ENCODE measurements at places on chromosomes 4 and X.

GRCh38 chr4:39353478-39354253, 12.5 kb downstream of the RFC1 start:
- no peak for DNase-seq

DNA sequence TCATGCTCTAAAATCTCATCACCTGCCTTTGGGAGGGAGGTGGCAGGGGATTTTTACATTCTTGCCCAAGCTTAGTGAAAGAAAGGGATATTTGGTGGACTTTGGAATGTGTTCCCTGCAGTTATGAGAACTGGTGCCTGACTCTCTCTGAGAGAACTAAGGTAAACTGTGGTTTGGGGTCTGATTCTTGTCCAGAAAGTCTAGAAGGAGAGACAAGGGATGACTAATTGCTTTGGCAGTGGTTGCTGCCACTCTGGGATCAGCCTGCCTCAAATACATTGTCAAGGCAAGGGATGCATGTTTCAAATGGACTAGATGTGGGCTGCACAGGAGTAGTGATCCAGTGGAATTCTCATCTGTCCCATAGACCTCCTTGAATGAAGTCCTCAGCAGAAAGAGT, 115.2 kb downstream of the DDIT4L start:
- no peak for DNase-seq

DNA sequence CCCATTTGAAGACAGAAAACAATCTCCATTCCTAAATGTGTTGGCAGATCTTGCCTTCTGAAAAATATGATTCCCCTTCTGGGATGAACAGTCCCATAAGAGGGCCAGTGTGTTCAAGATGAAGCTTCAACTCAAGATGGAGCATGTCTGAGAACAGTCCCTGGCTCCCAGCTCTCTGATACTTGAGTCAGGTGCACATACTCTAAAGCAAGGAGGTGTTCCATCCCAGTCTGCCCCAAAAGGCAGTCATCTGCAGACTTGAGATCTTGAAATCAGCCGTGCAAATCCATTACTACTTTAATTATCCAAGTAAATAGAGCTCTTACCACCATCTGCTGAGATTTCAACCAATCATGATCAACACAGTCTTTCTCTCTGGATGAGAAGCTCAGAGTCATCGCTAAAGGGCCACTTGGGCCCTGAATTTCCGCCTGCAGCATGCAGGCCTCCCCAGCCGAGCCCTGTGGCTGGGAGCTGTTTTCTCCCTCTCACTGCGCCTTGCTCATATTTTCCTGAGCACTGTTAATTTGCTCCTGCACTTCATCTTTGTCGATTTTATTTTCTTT, 22.2 kb downstream of the CCDC149 start:
- DNase-seq, result no peak

DNA sequence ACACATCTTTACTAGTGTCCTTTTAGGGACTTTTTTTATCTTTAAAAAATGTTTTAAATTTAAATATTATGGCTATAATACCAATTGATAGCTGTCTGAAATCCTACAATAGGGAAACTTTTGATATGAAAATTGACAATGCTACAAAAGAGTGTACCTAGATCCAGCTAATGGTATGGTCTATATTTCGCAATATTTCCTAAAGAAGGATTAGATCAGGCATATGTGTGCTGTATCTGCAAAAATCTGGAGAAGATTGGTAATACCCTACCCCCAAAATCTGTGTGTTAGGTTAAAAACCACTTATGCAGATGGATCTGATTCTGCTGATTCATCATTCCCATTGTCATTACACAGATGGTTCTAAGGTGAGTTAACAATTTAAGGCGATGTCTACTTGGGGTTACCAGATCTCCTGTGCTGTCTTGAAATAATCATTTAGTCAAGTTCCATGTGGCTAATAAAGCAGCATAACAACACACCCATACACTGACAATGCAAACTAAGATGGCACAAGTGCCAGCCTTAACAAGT, 137.1 kb downstream of the GASK1B start:
- DNase-seq, result no peak

DNA sequence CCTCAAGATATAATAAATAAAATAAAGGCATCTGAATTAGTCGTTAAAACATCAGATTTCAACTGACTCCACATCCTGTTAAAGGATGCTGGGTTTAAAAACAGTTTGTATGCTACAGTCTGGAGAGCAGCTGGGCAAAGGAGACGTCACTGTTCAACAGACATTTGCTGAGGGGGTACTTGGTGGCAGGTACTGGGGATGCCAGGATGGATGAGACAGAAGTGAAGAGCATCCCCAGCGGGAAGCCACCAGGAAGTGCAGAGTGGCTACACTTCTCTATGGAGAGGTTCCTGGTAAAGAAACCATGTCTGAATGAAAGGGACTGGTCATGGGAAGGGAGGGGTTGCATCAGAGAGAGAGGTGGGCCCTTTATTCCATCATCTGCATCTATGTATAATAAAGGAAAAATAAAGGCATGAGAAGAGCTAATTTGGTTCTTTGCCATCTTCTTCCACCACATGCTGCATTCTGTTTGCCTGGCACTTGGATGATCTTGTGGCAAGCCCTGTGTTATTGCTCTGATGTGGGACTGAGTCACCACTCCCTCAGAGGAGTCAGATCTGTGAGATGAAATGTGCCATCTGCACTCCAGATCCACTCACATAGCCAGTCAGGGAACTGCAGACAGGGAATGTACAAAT, 145.0 kb downstream of the SOWAHB start:
- DNase-seq, result no peak

DNA sequence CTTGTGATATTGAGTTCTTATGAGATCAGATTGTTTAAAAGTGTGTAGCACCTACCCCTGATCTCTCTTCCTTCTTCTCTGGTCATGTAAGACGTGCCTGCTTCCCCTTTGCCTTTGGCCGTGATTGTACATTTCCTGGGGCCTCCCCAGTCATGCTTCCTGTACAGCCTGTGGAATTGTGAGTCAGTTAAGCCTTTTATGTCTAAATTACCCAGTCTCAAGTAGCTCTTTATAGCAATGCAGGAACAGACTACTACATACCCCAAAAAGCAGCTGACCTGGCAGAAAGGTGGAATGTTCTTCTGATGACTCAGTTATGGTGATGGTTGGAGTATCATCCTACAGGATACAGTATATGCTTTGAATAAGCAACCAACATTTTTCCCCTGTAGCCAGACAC, 11.4 kb upstream of the MCUB start:
- no peak for DNase-seq

DNA sequence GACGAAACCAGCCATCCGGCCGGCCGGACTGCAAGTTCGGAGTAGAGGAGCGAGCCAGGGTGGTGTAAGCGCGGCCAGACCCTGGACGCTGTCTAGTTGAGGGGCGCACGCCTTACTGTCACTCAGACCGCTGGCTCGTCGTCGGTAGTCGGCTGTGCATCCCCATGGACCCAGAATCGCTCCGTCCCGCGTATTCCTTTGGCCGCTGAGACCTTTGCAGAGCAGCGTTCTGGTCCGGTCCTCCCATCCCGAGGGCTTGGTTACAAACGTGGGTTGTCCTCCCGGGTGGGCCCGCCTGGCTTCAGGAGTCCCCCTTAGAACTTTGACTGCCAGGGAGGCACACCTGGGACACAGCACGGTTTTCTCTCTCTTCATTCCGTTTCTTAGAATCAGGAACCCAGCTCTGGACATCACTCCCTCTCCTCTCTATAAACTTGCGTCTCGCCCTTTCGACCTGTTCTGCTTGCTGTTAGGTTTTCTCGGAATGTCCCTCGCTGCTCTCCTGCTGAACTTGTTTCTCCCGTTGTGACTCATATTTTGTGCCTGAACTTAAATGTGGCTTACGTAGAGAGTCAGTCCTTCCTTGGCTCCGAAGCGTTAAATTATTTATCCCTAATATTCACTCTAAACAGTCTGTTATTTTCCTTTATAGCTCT, 672 bp downstream of the PGM2 start:
- no peak for DNase-seq

DNA sequence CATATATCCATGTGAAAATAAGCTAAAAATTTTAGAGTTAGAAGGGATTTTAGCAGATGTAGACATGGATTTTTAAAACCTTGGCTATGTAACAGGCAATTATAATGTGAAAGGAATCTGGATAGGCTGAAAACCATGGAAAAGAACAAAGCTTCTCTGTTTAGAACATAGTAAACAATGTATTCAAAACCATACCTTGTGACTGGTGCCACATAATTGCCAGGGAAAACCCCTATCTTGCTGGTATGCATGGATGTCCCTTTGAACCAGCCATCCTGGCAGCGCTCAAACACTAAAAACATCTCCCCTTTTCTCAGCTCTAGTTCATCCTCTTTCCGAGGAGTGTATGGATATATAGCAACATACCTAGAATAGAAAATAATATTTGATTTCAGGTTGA, 110.6 kb upstream of the CBR4 start:
- no peak for DNase-seq

DNA sequence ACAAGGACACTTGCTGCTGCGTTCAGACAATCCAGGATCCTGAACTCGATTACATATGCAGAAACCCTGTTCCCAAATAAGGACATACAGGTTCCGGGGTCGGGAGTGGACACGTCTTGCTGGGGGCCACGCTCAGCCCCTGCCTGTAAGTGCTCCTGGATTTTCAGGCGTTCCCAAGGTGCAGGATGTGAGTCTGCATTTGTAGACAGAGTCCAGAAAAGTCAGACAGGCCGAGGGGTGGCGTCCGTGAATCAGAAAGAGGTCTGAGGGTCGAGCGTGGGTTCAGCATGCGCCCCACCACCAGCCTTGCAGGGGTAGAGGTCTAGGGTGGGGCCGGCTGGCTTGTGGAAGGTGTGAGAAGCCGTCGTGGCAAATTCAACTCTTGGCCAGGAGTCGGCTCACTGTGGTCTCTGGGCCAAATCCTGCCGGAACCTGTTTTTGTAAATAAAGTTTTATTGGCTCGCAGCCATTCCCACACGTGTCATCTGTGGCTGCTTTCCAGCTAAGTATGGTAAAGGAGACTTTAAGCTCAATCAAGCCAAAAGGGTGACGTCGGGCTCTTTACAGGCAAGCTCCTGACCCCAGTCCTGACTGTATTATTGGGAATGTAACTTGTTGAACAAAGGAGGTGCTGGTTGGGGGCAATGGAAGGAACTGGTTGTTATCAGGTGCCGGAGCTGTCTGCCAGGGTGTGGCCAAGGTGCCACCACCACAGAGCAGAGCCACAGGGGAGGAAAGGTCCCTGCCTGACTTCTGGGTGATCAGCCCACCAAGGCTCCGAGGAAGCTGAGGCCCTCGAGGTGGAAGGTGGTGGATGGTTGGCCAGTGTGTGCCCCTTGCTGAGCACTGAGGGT, 7.4 kb downstream of the DOK7 start:
- DNase-seq, result no peak

DNA sequence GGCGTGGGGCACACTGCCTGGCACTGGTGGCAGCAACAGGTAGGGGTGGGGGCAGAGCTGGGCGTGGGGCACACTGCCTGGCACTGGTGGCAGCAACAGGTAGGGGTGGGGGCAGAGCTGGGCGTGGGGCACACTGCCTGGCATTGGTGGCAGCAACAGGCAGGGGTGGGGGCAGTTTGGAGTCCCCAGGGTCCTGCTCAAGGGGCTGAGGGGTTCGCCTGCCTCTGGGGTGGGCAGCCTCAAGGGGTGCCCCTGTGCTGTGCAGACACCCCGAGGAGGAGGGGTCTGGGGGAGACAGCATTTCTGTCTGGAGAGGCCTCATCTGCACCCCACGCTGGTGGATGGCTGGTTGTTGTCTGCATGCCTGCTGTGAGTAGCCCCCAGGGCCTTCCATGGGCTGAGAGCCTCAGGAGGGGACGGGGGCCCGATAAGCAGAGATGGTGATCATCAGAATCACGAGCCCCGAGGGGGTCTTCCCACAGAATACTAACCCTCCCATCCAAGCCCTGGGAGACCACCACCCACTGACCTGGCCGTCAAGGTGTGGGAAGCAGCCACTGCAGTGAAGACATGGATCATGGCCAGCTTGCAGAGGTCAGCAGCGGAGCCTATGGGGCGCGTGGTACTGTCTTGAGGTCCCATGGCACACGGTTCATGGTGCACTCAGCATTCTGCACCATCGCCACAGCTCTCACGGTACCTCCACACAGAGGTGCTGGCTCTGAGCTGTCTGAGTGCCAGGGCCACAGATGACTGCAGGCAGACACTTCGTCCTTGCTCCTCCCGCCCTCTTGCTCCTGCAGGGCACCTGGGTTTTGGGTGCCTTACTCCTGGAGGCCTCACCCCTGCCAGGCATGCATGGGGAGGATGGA, 21.5 kb downstream of the NAT8L start:
- DNase-seq, result no peak

GRCh38 chr4:10063544-10064300, 42.4 kb upstream of the SLC2A9 start:
- DNase-seq, result peak; percentile 86

DNA sequence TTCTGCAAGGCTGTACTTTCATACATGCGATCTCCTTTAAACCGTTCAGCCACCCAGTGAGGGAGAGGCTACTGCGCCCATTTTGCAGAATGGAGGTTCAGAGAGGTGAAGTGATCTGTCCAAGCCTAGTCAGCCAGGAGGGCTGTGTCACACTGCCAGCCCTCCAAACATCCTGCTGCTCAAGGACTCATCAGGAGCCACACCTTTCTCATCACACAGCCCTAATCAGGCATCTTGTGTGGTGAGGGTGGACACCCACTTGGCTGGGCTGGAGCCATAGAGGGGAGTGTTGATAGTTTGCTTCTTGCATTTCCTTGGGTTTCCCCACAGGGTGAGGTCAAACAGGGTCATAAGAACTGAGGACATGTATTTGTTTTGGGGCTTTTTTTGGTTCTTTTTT, 5.4 kb upstream of the CXCR3 start:
- no peak for DNase-seq

- no peak for DNase-seq
Observed at GRCh38 chr4:8545439-8545765, 34.8 kb upstream of the GPR78 start.

DNA sequence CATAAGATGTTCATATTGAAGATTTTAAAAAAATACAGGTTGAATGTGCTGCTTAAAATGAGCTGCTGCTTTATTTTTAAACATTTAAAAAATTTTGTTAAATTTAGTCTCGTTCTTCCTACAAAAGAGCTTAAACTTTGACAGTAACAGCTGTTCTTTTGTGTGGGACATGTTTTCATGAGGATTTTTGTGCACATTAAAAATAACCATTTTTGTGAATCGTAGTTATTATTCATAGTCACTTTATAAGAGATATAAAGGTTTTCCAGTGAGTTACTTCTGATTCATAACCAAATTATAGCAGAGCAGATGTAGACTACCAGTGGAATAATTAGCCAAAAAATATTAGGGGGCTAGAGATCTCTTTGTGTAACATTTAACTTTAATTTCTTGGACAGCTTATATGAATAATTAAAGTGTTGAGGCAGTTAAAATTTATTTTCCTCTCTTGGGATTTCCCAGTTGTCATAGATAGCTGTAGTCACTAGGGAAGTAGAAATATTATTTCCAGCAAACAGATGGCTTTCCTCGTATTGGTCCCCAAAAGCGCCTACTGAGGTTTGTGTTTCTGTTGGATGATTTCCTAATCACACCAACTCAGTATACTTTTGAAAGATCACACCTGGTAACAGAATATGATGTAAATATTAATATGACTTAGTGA, 24.2 kb downstream of the RBPJ start:
- no peak for DNase-seq
